ENCODE measurements at places on chromosomes 2 and 18.
A peak's percentile ranks its signal among the peaks of the same experiment; 100 is the strongest.

GRCh38 chr2:69741229-69741574 lies 732 bp upstream of the ANXA4 start:
- DNase-seq, result peak; percentile 88

DNA sequence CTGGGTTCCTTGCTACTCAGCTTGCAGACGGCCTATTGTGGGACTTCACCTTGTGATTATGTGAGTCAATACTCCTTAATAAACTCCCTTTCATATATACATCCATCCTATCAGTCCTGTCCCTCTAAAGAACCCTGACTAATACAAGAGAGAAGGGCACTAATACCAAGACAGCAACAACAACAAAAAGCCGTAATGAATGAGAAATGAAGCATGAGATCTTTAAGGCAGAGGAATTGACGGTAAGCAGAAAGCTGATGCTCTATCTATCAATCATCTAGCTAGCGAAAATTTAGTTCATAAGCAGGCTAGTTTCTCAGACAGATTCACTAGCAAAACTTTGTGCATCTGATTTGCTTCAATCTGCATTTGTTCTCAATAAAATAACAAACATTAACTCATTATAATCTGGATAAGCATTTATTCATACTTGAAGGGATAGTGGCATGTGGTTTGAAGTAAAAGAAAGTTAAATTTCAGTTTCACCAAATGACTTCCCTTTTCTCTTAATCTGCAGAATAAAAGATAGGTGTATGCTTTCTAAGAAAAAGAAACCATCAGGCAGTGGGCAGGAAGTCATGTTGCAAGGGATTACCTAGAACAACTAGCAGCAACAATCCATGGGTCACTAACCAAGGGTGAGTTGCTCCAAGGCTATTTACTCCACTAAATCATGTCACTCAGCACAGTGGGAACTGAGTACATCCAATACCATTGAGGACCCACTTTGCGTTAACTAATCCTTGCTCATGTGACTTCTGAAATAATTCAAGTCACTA lies 376.5 kb downstream of the TMEM182 start:
- DNase-seq, result no peak

DNA sequence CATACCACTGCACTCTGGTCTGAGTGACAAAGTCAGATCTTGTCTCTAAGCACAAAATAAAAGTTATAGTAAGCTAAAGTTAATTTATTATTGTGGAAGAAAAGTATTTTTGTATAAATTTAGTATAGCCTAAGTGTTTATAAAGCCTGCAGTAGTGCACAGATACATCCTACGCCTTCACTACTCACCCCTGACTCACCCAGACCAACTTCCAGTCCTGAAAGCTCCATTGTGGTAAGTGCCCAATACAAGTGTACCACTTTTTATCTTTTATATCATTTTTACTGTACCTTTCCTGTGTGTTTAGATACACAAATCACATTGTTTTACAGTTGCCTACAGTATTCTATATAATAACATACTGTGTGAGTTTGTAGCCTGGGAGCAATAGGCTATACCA lies 57.5 kb downstream of the UBE2E3 start:
- no peak for DNase-seq

DNA sequence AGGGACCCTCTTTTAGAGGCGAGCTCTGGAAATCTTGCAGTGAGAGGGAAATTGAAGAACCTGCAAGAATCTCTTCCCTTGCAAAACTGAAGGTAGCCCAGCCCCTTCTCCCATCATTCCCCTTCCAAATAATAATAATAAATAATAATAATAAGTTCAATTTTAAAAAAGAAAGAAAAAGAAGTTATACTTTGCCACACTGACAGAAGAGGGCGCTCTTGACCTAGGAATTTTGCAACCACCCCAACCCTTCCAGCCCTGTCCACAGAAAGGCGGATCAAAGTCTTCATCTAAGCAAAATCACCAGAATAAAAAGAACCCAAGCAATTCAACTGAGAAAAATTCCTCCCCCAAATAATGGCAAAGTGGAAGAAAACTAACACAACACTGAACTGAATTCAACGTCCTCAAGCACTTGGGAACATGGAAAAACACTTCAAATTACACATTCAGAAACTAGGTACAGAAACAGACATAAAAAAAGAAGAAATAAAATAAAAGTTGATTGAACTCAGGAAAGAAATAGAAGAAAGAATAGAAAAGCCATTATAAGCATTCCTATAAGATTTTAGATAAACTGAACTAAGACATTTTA lies 98.9 kb upstream of the GLS start:
- DNase-seq, result peak; percentile 75

DNA sequence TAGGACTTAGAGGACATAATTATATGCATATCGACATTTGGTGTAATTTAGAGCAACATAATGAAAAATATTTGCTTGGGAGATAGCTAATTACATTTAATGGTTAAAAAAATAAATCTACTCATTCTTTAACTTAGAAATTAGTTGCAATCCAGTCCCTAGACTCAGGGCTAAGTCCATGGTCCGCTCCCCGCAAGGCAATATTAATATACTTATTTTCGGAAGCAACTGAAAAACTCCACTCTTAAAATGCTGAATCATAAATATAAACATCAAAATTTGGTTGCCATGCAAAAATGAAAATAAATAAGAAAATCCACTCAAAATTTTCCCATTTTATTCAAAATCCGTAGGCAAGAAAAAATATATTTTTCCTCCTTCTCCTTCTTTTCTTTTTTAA lies 99.7 kb upstream of the CD302 start:
- DNase-seq, result no peak

DNA sequence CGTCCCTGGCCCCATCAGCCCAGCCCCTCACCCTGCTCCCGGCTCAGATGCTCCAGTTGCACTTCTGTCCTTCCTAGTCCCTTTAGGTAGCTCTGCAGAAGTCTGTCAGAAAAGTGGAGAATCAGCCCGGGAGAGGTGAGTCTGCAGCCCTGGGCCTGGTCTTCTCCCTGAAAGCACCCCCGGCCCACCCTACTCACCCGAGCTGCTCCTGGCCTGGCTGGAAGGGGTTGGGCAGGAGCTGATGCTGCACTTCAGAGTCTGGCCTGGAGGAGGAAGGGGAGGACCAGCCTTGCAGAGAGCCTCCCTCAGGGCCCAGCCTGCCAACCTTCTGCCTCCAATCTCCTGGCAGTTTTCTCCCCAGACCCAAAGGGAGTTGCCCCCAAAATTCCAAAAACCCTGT lies 15.8 kb downstream of the KHK start:
- DNase-seq, result no peak

- DNase-seq, result no peak
Observed at GRCh38 chr2:42105330-42106256, 57.8 kb downstream of the PKDCC start.

DNA sequence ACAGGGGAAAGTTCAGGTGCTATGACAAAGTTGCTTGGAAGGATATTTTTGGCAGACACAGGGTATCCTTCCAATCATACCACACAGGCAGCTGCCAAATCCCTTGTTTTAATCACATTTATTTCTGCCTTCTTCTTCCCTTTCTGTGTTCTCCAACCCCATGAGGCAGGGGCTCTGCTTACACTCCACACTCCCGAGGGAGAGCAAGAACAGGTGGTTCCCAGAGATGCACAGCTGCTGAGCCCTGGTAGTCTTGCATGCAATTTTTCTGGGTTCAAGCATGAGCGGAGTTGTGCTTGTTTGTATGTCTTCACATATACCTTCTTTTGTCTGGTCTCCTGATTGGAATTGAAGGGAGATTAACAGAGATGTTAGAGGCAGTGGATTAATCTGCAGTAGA lies 251.7 kb upstream of the ST6GAL2 start:
- DNase-seq, result no peak

- DNase-seq, result no peak
Observed at GRCh38 chr18:48138660-48139430, 208.4 kb upstream of the SMAD2 start.

DNA sequence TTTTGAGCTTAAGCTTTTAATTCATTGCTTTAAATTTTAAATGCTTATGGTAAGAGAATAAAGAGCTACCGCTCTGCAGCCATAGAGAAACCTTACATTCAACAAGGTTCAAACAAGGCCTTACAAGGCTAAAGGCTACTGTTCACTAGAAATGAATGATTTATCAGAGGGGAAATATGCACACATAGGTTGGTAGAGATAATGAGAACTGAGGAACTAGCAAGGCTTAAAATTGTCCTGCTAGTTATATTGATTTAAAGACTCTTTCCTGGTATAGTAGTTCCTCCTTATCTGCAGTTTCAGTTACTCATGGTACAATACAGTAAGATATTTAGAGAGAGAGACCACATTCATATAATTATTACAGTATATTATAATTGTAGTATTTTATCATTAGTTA lies 193.4 kb downstream of the WDR7 start:
- no peak for DNase-seq

- DNase-seq, result no peak
Observed at GRCh38 chr2:101291973-101292372, 16.5 kb downstream of the RNF149 start.

- DNase-seq, result no peak
Observed at GRCh38 chr2:231521443-231521842, 8.8 kb downstream of the NMUR1 start.
